ENCODE measurements at places on chromosomes 7 and 10.

GRCh38 chr7:84100866-84101265 is 93.7 kb downstream of the SEMA3A start:
- DNase-seq, result peak; percentile 37

GRCh38 chr7:2336626-2337299 is 17.9 kb upstream of the EIF3B start:
- DNase-seq, result no peak

DNA sequence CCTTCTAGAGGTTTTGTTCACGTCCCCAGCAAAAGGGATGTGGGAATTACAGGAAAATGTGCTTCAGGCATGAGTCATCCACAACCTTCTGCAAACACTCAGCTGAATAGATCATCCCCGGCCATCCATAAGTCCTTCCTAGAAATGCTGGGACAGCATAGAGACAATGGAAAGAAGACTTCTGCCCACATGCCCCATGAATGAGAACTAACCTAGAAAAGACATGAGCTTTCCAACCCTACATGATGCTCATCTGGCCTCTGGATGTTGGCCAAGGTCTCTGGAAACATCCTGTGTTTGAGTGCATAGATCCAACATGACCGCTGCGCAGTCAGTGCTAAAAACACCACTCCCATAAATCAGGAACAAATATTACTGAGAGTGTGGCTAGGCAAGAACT is 277.5 kb downstream of the PLXNA4 start:
- no peak for DNase-seq

DNA sequence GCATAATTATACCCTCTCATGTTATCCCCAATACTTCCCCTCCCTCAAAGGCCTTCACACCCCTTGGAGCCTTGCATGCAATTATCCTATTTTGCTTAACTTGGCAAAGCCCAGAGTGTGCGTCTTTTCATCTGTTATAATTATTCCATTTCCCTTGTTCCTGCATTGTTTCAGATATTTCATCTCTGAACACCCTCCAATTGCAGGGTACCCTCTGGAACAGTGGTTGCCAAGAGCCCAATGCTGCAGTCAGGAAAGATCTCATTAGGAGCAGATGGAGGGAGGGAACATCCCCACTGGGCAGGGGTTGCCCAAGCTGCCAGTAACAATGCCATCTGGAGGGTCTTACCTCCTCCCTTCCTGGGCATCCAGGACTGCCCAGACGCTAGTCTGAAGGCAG is 18.4 kb upstream of the GOLGA7B start:
- DNase-seq, result no peak

- no peak for DNase-seq
Measured at GRCh38 chr7:151539088-151539671, 19.5 kb upstream of the RHEB start.

GRCh38 chr7:129083525-129083924 is 28.6 kb upstream of the TNPO3 start:
- DNase-seq, result no peak

GRCh38 chr7:37670436-37670835 is 13.1 kb upstream of the GPR141 start:
- no peak for DNase-seq

GRCh38 chr10:118564652-118565051 is 30.8 kb downstream of the PRLHR start:
- no peak for DNase-seq

DNA sequence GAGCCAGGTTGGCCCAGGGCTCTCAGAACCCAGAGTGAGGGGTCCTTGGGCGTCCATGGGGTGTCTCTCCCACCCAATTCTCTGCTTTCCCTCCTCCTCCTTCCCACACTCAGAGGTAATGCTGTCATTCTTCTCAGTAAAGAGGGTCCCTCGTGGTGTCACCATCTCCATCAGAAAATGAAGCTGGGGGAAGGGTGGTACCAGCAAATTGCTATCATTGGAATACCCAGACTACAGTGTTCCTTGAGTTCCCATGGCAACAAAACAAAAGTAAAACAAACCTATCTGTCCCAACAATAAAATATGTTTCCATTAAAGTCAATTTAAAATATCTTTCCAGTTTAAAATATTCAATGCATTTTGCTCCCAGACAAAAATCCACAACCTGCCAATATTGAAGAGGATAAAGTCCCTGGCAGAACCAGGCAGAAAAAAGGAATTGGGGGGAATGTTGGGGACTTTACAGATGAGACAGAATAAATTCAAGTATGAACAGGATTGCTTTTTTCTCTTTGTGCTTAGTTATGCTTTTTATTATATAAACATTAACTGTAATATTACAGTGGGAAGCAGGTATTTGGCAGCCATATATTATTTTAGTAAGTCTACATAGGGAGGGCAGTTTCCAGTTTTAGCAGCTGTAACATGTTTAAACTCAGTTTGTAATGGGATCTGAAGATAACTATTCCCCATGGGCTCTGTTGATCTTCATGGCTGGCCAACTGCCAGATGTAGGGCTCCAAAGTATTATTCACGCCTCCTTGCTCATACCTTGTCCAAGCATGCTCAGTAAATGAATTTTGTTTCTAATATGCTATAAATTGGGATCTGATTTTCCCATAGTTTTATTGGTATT is 182.1 kb downstream of the ARID5B start:
- DNase-seq, result peak; percentile 26

- DNase-seq, result no peak
Measured at GRCh38 chr10:127805950-127806349, 69.0 kb downstream of the FOXI2 start.

DNA sequence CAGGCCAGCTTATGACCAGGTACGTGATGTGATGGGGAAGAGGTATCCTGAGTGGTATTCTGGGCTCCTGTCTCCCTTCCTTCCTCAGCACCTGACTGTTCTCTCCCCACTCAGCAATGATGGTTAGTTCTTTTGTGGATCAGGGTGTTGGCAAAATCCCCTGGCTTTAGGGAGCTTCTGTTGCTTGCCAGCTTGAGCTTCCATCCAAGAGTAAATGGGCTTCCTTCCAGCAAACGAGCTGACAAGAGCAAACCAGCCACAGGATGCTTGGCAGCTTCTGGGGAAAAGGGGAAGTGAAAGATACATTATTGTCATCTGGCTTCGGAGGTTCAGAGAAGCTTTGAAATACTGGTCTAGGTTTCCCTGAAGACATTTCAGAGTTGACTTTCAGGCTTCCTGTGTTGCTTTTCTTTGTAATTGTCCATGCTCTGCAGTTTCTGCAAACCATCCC is 5.2 kb downstream of the DUSP5 start:
- DNase-seq, result no peak

- no peak for DNase-seq
Measured at GRCh38 chr7:2566890-2567678, 8.3 kb downstream of the IQCE start.

DNA sequence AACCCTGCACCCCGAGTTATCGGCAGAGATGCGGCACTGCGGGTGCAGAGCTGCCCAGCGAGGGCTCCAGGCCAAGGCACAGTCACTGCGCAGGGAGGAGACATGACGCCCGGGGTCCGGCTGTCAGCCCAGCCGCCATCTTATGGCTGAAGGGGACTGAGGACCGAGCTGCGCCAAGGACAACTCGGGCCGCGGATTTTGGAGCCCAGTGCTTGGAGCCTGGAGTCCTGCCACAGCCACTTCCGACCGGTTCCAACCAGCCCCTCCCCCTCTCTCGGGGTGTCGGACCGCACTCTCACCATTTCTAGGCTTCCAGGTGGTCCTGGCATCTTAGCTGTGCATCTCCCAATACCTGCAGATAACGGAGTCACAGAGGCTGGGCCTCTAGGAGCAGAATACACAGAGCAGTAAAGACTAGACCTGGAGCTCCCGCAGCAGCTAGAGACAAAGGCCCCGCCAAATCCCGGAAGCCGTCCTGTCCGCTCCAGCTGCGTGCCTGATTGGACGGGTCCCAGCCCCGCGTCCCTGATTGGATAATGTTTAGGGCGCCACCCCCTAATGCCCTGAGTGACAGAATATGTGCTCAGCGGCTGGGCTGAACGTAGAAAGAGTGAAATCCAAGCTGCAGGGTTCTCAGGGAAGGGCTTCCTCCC is at the start of gene ZNF680:
Gene ZNF680 (minus strand): TSS at position 446 of the 653 bp plus-strand sequence. CDS start 117 bp downstream, at position 329.
- DNase-seq, result peak; percentile 82

- no peak for DNase-seq
Measured at GRCh38 chr10:26031300-26031699, 97.3 kb downstream of the MYO3A start.

GRCh38 chr10:104880624-104881398 is 239.7 kb downstream of the SORCS3 start:
- DNase-seq, result no peak

- DNase-seq, result no peak
Measured at GRCh38 chr7:127245002-127245401, 7.7 kb downstream of the GRM8 start.

DNA sequence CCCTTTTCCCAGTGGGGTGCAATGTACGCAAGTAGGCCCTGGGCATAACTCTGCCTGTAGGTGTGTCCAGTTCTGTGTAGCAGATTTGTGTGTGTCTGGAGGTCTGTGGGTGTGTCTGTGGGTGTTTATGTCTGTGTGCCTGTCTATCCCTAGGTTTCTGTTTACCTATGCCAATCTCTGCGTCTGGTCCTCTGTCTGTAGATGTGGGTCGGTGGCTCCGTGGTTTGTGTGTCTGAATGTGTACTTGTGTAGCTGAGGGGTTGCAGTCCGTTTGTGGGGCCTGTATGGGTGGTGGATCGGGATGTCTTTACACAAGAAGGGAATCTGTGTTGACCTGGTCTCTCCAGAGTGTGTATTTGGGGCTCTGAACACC is 932 bp downstream of the NYAP1 start:
- no peak for DNase-seq

- DNase-seq, result no peak
Measured at GRCh38 chr7:74573512-74573911, 84.0 kb upstream of the GTF2I start.

- DNase-seq, result no peak
Measured at GRCh38 chr7:78172267-78172757, 373.7 kb downstream of the PHTF2 start.
